ENCODE measurements at places on chromosomes 7 and 10. TPM values are rescaled to one million over a fixed set of nuclear protein-coding genes. Genes with fewer than 3 reads are reported as not detected.

RBP3 gene
- not detected for total RNA-seq

MOGAT3 gene
- not detected for total RNA-seq

NAT16 gene
- total RNA-seq = not detected

LAMB1 gene
- total RNA-seq = 1.0 TPM

ADAMTS14 gene
- 0.09 TPM for total RNA-seq

RPEL1 gene
- not detected for total RNA-seq

CPA4 gene
- total RNA-seq = not detected

ZNF365 gene
- total RNA-seq = 3.6 TPM

ST8SIA6 gene
- total RNA-seq = 0.95 TPM

ADARB2 gene
- total RNA-seq = 0.41 TPM

Measured in T-cell (primary cell).